ENCODE measurements at places on chromosomes 2 and 18. TPM values are rescaled to one million over a fixed set of nuclear protein-coding genes. Genes with fewer than 3 reads are reported as not detected.

GRCh38 chr2:105410554-105410953 lies 11.7 kb upstream of the FHL2 start:
- no peak for DNase-seq

DNA sequence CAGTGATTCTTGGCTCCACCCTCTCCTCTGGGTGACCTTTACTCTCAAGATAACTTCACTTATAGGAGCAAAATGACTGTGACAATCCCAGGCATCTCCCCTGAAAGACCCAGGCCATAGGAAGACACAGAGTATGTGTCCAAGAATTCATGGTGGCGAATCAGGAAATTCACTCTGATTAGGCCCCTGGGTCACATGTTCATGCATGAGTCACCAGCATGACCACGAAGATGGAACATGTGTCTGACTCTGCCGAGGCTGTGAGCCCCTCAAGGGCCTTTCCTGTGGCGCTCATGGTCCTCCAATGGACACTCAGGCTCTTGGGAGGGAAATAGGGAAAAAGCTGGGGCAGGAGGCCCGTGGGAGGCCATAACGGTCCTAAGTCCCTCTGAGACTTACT lies 74.0 kb upstream of the TEX51 start:
- DNase-seq = no peak

DNA sequence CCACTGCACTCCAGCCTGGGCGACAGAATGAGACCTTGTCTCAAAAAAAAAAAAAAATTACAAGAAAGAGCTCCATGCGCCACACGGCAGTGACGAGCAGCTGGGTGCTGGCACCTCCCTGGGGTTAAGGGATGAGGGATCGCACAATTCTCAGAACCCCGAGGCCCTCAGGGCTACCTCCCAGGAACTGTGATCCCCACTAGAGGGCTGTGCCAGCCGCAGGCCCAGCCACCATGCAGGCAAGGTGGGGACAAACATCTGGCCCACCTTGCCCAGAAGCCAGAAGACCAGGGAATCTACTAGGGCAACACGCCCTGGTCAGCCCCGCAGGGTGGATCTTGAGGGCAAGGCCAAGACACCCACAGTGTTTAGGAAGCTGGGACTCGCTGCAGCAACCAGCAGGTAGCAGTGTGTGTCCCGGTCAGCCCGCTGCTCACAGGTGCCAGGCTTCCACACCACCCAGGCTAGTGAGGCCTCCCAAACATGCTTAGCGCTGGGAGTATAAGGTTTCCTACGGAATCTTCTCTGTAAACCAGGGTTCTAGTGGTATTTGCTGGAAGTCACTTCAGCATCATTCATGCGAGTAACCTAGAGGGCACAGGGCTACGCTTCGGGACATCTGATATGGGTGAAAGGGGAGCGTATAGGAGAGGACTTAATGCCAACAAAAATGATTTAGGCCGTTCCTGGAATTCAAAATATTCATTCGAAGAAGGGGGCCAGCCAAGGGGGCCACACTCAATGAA lies 6.7 kb downstream of the SAG start:
- DNase-seq = no peak

The HAAO gene
- total RNA-seq = 0.61 TPM

- DNase-seq = no peak
Observed at GRCh38 chr2:15664273-15665066, 72.8 kb downstream of the DDX1 start.

DNA sequence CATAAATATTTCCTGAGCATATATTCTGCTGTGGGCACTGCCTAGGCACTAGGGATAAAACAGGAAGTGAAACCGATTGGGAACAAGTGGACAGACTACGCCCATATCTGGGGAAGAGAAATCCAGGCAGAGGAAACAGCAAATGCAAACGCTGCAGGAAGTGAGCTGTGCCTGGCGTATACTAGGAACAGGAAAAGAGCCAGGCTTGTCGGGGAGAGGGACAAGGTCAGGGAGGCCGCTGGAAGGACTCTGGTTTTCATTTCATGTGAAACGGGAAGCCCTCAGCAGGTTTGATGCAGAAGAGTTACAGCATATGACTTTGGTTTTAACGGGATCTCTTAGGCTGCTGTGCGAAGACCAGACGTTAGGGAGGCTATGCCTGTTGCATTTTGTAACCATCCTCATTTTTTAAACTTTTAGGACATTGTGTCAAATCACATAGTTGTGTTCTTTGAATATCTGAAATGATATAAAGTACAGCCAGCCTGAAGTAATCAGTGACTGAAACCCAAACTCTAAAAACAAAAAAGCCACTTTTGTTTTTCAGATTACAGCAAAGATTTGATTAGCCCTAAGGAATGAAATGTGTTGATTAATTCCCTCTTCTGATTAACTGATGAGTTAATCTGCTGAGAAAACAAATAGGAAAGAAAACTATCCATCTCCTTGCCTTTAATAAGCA lies 110.2 kb upstream of the PIEZO2 start:
- no peak for DNase-seq

The ORC4 gene
- total RNA-seq = 40.3 TPM

DNA sequence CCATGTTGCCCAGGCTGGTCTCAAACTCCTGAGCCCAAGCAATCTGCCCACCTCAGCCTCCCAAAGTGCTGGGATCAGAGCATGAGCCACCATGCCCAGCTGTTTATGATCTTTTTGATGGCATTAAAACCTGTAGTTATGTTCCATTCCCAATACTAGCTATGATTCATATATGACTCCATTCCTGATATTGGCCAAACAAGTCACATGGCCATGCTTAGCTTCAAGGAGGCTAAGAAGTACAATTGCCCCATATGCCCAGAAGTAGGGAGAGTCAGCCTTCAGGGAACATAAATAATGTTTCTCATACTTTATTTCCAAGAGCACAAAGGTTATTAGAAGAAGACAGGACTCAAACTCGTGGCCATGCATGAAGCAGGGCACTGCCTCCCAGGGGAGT lies 132.4 kb upstream of the RAB6C start:
- DNase-seq = no peak

The TMEM169 gene
- 1.8 TPM for total RNA-seq

DNA sequence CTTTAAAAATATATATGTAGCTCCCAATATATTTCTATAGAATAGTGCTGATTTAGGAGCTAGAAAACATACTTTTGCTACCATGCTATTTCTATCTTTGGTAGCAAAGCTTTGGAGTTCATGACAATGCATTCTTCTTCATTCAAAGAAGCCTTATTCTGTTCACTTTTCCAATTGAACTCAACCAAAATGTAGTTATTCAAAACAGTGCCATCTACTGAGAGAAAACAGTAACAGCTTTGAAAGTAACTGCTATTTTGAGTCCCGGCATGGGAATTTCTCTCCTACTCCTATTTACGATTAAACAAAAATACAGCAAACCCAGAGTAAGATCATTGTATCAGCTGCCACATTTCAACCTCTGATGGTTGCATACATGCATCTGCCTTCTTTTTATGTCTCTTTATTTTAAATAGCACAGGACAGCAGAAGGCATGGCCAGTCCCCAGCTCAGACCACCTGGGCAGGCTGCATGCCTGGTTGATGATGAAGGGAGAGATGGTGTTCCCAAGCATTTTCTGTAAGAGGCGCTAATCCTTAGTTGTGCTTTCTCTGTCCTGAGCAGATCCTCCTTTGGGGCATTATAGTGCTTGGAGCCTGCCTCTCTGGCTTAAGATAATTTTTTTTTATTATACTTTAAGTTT lies 69.7 kb upstream of the SULT1C3 start:
- no peak for DNase-seq

The RUFY4 gene
- 0.18 TPM for total RNA-seq

The MFF gene
- 57.6 TPM for total RNA-seq

GRCh38 chr2:179410552-179411356 lies 146.1 kb upstream of the SESTD1 start:
- no peak for DNase-seq

The DNAH7 gene
- not detected for total RNA-seq

DNA sequence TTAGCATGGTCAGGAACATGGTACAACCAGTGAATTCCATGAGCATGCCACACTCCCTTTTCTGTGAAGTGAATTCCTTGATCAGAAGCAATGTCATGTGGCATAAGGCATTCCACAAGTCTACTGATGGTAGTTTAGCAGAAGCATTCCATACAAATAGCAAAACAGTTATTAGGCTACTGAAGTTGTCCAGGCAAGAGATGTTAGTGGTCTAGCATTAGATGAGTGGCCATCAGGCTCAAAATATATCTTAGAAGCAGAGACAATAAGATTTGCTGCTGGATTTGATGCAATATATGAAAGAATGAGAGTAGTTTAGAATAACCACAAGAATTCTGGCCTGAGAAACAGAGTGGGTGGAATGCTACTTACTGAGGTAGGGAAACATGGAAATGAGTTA lies 355.3 kb upstream of the NRXN1 start:
- no peak for DNase-seq

The SNED1 gene
- 82.5 TPM for total RNA-seq

DNA sequence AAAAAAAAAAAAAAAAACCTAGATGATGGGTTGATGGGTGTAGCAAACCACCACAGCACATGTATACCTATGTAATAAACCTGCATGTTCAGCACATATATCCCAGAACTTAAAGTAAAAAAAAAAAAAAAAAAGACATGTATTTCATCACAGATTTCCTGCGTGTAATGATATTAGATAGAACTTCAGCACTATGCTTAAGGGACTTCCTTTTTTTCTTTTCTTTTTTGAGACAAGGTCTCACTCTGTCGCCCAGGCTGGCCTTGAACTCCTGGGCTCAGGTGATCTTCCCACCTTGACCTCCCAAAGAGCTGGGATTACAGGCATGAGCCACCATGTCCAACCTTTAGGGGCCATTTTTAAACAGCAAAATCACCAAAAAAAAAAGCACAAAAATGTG lies 42.0 kb downstream of the NEURL3 start:
- DNase-seq = no peak

DNA sequence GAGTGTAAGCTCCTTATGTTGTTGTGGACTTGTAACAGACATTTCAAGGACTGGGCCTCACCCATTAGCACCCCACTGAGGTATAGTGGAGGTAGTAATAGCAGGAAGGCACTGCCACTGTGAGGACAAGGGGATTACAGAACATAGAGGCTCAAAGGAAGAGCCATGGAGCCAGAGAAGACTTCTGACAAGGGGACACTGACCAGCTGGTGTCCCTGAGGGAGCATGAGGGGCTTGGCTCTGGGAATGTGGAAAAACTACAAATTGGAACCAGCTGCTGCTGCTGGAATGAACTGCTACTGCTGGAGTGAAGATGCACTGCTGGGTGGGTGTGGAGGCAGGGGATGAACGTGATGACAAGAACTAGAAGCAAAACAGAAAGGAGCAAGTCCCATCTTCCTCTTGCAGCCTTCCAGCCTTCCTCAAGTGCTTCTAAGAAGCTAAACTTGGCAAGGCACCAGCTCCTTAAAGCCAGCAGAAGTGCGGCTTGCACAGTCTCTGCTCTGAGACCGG lies 167.3 kb upstream of the NOSTRIN start:
- DNase-seq = no peak

The CYP26B1 gene
- total RNA-seq = not detected

DNA sequence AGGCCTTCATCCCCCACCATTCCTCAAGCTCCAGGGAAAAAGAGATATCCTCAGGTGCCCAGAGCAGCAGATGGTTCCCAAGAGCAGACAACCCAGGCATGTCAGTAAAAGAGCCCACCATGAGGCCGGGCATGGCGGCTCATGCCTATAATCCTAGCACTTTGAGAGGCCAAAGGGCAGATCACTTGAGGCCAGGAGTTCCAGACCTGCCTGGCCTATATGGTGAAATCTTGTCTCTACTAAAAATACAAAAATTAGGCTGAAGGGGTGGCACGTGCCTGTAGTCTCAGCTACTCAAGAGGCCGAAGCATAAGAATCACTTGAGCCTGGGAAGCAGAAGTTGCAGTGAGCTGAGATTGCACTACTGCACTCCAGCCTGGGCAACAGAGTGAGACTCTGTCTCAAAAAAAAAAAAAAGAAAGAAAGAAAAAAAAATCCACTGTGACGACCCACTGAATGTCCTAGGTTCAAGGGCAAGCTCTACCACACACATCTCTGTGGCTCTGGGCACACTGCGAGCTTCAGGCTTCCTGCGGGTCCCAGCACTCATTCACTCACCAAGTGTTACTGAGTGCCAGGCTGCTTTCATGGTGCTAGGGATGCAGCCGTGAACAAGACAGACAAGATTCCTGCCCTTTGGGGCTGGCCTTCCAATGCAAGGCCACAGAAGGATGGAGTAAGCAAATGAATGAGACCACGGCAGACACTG lies 6.5 kb upstream of the DUSP2 start:
- no peak for DNase-seq

DNA sequence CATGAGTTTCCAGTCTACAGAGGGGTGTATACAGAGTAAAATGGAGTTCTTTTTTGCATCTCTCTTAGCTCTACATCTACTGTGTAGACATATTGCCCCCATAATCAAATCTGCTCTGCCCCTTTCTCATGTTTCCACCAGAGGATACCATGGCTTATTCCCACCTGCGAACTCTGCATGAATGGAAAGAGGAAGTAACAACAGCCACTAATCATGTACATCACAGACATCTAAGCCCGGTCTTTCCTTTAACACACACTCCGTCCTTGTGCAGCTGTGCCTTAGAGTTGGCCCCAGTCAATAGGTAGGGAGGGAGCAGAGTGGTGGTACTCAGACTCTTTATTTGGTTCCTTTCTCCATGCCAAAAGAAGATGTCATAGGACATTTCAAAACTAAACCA lies 147.3 kb upstream of the NRP2 start:
- DNase-seq = no peak

DNA sequence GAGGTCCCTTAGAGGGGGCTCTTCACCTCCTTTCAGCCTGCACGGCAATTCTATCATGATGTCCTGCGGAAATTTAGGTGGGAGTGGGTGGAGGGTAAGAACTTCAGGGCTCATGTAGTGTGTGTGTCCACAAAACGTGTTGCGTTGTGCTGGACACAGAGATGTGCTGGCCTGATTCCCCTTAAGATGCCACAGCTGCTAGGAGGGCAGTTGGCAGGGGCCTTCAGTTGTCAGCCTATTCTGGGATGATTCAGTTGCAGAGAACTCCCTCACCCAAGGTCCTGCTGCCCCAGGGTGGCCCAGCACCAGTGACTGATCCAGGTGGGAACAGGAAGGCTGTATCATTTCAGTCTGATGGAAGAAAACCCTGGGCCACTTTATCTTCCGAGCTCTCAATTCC lies 1.0 kb upstream of the HJURP start:
- DNase-seq = no peak

DNA sequence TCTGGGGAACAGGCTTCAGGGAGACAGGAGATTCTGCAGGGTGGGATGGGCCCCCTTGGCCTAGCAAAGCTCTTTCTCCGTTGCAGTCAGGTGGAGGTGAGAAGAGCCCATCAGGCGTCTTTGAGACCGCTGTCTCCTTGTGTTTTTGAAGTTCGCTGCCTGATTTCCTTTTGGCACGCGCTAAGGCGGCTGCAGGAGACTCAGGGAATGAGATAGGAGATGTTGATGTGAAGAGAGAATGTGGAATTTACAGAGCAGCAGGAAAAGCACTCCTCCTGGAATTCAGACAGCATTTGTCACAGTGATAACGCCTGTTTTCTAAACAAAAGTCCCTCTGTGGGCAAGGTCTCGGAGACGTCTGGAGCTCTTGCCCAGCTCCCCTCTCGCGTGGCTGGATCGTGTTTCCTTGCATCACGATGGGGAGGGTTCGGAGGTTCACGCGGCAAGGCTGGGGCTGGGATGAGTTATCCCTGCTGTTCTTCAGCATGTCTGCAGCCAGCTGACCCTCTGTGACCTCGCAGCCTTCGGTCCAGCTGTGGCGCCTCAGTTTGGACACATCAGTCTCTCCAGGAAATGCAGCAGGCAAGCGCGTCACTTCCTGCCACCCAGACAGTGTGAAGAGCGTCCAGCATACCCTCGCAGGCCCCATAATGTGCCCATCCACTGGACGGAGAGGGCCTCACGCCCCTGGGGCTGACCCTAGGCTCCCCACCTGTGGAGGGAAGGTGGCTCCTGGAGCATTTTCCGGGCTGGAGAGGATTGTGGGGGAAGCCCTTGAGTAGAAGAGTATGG lies 30.2 kb downstream of the GLI2 start:
- no peak for DNase-seq
